GM13976 (cell line): ENCODE measurements at places on chromosomes 2 and 18.

DNA sequence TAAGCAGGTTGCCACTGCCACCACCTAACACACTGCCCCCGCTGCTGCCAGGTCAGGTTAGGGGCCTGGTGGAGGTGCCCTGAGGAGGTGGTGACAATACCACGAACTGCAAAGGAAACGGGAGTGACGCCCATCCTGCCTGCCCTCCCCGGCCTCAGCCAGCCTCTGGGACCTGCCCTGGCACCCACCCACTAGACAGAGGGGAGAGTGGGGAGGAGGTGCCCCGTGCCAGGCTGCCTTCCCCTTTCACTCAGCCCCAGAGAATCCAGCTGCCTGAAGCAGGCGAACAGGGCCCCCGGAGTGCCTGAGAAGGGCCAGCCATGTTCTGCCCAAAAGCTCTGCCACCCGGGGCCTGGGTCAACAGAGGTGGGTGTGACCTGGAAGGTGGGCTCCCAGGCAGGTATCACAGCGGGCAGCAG lies 44.5 kb upstream of the FOSL2 start:
- DNase-seq: no peak

GRCh38 chr18:9884532-9885140 lies 1.1 kb upstream of the TXNDC2 start:
- no peak for DNase-seq

- DNase-seq: no peak
Observed at GRCh38 chr2:109611467-109612095, 2.2 kb downstream of the SEPTIN10 start.

GRCh38 chr18:1075322-1075721 lies 170.7 kb downstream of the ADCYAP1 start:
- no peak for DNase-seq

DNA sequence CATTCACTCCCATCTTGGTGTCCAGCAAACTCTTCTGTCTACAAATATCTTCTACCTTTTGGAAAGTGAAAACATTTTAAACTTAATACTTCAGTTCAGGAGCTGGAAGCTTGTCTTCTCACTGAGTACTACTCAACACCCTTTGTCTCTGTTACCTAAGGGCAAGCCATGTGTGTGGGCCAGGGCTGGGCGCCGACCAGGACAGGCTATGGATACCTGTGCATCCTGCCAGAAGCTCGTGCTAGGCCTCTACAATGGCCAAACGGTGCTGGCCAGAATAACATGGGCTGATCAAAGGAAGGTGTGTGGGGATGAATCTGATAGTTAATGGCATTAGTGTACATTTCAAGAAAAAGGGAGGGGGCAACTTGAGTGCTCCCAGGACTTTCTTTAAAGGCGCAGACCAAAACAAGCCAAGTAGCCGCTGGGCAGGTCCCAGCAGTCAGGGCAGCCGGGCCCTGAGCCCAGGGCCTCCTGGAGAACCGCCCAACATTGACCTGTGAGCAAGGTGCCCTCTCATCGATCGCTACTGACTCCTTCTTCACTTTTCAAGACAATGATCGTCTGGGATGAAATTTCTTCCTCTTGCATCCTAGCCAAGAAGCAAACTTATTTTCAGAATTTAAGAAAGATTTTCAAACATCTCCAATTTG lies 29.0 kb upstream of the ID2 start:
- no peak for DNase-seq

DNA sequence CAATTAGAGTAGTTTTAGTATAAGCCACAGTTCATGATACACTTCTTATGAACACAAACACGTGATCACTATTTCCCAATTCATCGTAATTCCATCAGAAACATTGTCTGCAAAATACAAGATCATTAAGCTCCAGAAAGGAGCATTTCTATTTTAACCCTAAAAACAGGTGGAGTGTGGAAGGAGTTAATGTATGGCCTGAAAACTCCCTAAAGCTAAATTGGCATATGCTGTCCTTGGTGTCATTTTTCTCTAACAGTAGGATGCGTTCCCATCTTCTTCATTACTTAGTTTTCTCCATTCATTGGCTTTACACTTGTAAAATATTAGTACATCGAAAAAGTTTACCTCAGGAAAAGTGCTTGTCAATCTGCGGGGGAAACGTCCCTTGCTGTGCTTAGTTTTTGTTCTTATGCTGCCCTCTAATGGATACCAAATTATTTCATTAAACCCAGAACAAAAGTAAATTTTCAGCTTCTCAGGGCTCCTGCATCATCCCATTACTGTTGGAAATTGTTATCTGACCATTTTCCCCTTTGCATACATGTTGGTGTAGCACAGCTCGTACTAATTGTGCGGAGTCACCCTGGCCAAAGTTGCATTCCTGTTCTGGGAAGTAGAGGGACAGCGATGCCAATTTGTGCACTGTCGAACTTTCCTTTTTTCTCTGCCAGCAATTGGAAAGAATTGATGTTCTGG lies 153.4 kb downstream of the GPD2 start:
- DNase-seq: peak; percentile 16

DNA sequence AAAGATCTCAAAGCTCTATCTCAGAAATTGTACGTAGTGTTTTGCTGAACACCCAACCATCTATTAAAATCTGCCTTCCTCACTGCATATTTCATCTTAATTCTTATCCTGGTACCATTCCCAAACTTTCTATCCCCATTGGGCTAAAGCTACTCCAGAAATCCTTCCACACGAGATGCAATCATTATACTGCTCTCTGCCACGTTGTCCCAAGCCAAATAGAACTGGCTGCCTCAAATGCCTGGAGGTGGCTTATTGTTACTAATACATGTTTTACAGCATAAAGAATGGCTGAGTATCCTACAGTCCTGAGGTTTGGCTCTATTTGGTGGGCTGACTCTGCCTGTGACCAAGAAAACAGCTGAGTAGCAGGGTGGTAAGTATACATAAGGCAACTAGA lies 306.0 kb upstream of the ACVR2A start:
- DNase-seq: no peak

DNA sequence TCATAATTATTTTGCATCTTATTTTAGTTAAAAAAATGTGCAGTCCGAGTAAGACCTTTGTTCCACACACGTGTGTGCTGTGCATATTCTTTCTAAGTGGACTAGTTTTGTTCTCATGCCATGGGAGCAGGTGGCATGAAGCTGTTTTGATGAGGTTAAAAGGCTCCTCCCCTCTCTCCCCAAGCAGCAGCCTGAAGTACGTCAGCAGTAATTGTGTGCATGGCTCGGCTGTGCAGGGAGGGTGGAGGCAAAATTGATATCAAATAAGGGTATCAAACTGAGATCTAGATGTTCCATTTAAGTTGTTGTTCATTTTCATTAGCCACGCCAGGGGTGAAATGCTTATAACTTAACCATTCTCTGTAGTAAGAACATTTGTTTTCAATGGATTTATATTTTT lies at the start of gene NYAP2:
Gene NYAP2 (plus strand): TSS at position 207 of the 400 bp plus-strand sequence. CDS start 9,171 bp downstream, outside the sequence.
- no peak for DNase-seq

DNA sequence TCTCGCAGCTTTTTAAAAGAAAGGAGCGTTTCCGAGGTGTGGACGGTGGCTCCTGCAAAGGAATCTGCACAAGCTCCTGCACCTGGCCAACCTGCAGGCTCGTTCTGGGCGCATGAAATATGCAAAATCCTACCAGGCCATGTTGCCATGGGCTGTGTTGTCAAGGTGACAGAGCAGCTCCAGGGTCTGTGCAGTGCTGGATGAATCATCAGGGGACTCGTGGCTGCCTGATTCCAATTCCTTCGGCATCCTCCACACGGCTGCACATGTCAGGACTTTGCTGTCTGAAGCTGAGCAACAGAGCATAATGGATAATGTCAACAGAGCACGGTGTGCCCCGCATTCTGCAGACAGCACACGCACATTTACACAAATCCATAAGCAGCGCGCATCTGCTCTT lies 120.5 kb downstream of the EIPR1 start:
- DNase-seq: no peak

DNA sequence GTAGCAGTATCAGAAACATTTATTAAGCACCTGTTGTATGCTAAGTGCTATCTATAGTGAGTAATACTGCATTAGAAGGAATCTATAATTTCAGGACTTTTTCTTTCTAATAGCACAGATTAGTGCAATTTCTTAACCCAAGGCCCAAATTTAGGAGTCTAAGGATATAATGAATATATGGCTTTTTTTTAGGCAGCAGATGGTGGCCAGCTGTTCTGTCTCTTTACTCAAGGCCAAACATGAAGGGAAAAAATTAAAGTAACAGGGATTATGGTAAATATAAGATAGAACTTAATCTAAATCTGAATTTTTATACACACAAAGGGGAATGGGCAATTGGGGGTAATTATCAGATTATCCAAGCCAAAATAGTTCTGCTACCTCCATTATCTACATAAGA lies 230.6 kb upstream of the SP5 start:
- DNase-seq: no peak

DNA sequence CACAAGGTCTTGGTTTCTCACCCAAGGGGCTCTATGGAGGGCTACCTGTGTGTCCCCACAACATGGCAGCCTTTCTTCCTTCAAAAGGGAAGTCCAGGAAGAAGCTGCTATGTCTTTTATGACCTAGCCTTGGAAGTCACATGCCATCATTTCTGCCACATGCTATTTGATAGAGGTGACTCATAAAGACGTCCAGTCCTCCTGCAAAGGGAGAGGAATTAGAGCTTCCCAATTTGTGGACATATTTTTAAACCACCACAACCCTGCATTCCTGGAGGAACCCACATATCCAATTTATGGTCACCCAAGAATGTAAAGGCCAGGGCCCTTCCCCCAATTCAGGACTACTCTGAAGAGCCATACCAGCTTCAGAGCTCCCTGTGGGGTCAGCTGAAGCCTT lies 246.2 kb downstream of the CYP26B1 start:
- no peak for DNase-seq

DNA sequence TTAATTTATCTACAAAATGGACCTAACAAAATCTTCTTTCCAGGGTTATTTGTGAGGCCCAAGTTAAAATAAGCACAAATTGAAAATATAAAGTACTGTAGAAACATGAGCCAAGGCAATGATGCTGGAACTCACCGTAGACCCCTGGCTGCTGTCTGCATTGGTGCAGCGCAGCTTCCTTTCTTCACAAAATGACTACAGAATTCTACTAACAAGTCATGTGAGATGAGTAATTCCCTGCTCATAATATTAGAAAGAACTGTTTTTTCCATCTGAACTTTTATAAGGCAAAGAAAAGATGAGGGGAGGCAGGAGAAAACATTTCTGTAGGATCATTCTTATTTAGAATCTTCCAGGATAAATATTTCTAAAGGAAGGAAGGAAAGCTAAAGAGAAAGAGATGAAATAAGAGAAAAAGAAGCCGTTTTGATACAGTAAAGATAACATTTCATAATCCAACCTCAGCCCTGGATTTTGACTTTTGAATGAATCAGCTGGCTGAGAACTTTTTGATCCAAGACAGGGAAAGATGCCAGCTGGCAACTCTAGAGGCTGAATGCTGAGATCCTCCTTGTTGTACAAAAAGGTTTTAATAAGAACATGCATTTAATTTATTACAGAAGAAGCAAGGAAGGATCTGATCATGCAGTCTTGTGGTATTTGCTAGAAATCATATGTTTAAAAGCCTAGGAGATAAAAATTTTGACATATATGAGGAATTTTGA lies 183.9 kb upstream of the KLHL14 start:
- DNase-seq: no peak

DNA sequence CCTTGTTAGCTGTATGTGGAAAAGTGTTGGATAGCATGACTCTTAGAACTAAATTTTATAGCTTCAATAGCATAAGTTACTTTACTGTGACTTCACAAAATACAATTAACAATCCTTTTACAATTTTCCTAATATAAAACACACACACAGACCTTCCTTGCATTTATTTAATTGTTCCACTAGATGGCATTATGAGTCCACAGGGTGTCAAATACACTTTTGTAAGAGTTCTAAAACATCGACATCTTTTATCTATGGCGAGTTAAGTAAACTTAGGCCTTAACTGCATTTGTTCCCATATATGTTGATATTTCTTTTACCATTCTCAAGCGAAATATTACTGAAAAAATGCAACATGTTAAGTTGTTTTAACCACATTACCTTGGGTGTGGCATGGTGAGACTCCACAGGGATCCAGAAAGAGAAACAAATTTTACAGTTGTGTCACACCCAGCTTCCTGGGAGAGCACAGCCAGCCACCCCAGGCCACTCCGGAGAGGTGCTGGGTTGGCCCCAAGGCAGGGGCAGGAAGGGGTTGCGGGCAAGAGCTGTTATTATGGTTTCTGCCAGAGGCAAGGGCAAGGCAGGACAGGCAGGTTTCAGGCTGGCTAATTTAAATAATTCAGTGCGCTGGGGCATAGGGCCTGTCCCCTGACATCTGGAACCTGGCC lies 312.4 kb upstream of the MC4R start:
- peak; percentile 16 for DNase-seq

DNA sequence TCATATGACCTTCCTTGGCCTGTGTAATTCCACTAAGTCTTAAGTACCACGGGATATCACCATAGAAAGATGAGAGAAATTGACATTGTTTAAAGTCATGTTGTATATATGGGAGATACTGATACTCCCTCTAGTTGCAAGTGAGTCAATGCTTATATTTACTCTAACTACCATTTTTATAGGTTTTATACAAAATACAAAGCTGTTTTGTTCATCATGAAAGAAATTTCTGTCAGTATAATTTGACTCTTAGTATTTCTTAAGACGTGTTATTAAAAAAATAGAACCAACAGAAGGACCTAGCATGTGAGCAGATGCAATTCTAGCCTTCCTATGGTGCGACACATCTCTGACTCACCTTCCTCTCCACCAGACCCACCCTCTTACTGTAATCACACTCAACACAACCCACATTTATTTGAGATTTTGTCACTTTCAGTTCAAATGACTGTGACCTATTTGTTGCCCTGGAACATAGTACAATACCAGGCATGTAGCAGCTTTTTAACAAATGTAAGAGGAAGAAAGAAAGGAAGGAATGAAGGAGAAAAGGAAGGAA lies 453.1 kb downstream of the CMPK2 start:
- no peak for DNase-seq

DNA sequence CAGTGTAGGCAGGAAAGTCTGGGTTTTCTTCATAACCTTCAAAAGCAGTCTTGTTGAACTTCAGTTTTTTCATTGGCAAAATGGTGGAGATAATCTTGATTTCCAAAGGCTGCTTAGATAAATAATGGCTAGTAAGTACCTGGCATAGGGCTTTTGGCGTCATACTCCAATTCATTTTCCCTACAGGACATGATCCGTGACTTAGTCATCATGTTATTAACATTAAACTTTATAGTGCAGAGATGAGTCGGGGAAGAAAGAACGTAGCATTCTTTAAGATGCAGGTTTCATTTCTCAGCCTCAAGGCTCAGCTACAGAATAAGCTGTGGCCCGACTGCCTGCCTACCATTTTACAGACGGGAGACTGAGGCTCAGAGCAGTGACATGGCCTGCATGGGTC lies 64.0 kb downstream of the RALBP1 start:
- DNase-seq: no peak

- DNase-seq: peak; percentile 79
Observed at GRCh38 chr2:24919037-24919505, 966 bp downstream of the ADCY3 start.

- DNase-seq: no peak
Observed at GRCh38 chr2:10513201-10513600, 65.1 kb upstream of the ODC1 start.
